ENCODE measurements at places on chromosomes 4 and X.

- DNase-seq, result no peak
Measured at GRCh38 chrX:84909151-84909550, 94.5 kb upstream of the APOOL start.

DNA sequence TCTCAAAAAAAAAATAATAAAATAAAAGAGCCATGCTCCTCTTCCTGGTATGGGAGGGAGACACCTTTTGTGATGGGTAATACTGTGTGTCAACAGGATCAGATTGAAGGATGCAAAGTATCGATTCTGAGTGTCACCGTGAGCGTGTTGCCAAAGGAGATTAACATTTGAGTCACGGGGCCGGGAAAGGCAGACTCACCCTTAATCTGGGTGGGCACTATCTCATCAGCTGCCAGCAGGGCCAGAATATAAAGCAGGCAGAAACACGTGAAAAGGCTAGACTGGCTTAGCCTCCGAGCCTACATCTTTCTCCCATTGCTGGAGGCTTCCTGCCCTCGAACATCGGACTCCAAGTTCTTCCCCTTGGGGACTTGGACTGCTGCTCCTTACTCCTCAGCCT, 95.4 kb downstream of the SHOX start:
- no peak for DNase-seq

- DNase-seq, result no peak
Measured at GRCh38 chrX:133544778-133545177, 129.5 kb upstream of the GPC4 start.

- DNase-seq, result no peak
Measured at GRCh38 chr4:179536694-179537093, 2094.5 kb upstream of the AGA start.

- no peak for DNase-seq
Measured at GRCh38 chrX:72540318-72540717, 32.3 kb downstream of the HDAC8 start.

GRCh38 chr4:154406018-154406795, 85.4 kb downstream of the DCHS2 start:
- no peak for DNase-seq

- no peak for DNase-seq
Measured at GRCh38 chr4:85676850-85677590, 202.1 kb downstream of the ARHGAP24 start.

GRCh38 chrX:153438532-153438931, 7.3 kb downstream of the TREX2 start:
- no peak for DNase-seq

GRCh38 chr4:47862297-47862696, 24.4 kb upstream of the CORIN start:
- no peak for DNase-seq

DNA sequence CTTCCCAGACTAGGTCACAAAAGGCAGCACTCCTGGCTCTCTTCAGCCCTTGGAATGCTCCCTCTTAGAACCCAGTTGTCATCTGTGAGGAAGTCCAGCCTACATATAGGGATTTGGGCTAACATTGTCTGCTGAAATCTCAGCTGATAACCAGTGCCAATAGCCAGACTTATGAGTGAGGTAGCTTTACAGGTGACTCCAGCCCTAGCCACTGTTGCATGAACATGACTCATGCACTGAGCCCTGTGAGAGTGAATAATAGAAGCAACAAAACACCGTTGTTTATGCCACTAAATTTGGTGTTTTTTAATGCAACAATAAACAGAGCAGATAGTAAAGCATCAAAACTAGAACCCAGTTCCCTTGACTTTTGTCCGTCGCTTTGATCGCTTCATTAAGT, 433.2 kb downstream of the STIM2 start:
- no peak for DNase-seq

- peak; percentile 65 for DNase-seq
Measured at GRCh38 chrX:48508400-48509244, at the start of gene PORCN. TSS of gene PORCN (plus strand) at chrX:48508992. CDS start at chrX:48509821, 829 bp downstream.

DNA sequence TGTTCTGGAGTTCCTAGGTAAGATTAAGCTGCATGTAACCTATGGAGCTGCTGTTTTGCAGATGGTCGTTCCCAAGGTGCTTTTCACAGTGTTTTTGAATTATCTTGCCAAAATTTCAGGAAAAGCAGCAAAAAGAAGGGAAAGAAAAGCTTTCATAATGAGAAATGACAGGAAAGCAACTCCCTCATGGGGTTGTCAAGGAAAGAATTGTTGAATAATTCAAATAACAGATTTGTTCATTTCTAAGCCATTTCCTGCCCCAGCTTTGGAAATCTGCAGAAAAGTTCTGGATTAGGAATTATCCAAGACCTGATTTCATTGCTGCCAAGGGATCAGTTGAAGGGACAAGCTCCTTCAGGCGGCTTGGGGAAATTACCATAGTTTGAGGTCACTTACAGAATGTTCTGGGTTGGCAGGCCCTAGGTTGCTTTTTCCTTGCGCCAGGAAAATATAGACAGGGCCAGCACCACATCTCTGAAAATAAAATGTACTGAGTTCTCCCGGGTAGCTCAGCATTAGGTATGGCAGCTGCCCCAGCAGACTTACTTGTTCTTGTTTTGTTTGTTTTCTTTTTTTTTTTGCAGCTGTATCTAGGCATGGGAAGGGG, 354.7 kb downstream of the STIM2 start:
- no peak for DNase-seq

GRCh38 chrX:132718431-132718958, 229.7 kb upstream of the MBNL3 start:
- no peak for DNase-seq

GRCh38 chr4:38529189-38530115, 134.5 kb upstream of the KLF3 start:
- DNase-seq, result peak; percentile 40

Data from activated gamma-delta T cell treated with anti-CD3 and anti-CD28 coated beads, Interleukin-2, amount 50 U/mL, for 16 hours (primary cell).